ENCODE measurements at places on chromosomes 2 and 18.
A peak's percentile ranks its signal among the peaks of the same experiment; 100 is the strongest.

DNA sequence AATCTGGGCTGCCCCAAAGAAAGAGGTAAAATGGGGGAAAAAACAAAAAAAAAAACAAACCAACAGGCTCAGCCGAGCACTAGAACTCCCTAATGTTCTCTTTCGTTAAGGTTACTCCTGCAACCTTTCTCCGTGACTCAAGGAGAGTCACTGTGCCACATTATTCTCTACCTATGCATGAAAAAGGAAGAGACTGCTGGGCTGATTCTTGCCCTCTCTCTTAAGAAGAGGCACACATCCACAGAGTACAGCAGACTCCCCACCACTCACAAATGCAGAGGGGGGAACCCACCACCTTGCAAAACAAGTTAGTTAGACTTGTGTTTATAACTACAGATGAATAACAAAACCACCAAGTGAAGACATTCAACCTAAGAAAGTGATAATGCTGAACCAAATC is 201.5 kb downstream of the DYM start:
- DNase-seq = no peak

- no peak for DNase-seq
Measured at GRCh38 chr2:36357847-36358659, 2.5 kb downstream of the CRIM1 start.

- DNase-seq = no peak
Measured at GRCh38 chr18:55268628-55269275, 309.5 kb upstream of the CCDC68 start.

DNA sequence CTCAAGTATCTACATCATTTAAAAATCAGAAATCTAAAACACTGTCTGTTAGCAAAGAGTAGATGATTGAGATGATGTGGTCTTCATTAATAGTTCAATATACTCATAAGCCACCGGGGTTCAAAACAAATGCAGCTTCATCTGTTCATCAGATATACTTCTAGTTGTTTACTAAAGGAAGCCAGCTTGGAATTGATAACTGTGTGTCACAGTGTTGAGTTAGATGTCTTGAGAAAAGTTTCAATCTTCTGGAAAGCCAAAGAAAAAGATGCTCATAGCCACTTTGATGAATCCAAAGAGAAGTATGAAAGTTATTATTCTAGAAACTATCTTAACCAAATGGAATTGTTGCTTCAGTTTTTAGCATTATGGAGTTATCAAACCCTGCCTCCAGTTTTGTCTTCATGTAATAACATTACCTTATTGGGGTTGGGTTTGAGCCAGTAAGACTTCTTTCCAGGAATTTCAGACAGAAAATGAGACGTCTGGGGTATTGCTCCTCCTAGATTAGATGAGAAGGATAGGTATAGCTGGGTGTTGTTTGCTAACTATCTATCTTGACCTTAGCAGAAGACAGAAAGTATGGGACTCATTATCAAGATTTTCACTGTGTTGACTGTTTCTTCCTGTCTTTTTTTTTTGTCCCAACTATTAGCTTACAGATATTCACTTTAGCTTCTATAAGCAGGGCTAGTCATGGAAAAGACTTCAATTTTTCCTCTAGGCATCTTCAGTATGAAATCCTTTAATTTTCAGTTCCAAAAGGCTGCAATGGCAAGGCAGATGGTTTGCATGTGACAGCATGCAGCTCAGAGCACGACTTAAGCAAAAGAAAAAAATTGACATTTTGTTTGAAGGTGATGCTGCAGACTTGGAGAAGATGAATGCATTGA is 66.5 kb downstream of the LNPK start:
- no peak for DNase-seq

DNA sequence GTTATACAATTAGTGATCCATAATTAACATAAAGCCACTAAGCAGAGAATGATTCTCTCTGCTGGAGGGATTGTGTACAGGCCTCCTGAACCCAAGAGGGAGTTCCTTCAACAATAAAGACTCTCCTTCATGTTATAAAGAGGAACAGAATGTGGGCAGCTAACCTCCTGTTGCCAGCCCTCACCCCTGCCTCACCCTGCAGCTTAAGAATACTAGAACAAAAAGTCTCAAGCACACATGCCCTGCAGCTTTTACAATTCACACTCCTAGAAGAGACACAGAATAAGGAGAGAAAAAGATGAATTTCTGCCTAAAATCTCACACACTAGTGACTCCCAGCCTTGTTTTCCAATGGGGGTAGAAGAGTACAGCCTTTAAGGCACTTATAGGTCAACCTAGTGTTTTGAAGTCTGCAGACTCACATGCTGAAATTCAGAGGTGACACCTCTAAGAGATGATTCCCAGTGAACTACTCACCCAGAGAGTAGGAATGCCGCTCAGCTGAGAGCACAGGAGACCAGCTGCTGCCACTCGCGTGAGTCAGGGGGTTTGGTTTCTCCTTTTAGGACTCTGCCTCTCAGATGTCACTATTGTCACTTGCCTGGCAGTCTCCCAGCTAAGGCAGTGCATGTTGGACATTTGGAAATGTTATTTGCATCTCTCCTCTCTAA is 32.5 kb upstream of the IL1RL1 start:
- no peak for DNase-seq

DNA sequence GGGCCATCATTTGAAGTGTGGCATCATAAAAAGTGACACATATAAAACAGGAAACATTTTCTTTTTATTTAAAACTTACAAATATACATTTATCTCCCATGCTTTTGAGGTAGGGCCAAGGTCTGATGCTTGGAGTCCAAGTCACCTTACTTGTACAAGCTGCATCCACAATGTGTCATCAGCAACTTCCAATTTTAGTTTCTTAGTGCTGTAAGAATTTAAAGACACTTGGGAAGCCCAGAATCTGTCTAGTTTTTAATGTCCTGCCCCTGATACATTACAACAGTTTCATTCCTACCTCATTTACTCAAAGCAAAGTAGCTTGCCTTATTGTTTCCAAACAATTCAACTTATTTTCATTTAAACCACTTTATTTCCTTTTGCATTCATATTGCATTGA is 297.7 kb downstream of the MTX2 start:
- no peak for DNase-seq

- DNase-seq = no peak
Measured at GRCh38 chr18:37309059-37309458, 256.5 kb downstream of the CELF4 start.

- DNase-seq = no peak
Measured at GRCh38 chr2:75605770-75606529, 40.6 kb upstream of the MRPL19 start.

DNA sequence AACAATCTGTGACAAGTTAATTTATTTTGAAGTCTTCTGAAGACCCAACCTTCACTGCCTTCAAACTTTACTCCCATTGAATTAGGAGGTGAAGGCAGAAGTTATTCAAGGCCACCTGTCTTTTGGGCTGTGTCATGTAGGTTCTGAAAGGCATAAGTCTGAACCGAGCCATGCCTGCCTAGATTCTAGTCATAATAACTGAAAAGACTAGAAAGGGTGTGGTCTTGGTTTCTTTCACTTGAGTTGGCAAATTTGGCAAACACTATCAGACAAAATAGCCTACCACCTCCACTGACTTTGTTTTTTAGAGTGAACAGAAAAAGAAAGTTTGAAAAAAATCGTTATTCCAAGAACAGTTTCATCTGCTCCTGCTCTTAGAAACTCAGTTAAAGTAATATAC is 38.4 kb downstream of the PPM1B start:
- DNase-seq = no peak

DNA sequence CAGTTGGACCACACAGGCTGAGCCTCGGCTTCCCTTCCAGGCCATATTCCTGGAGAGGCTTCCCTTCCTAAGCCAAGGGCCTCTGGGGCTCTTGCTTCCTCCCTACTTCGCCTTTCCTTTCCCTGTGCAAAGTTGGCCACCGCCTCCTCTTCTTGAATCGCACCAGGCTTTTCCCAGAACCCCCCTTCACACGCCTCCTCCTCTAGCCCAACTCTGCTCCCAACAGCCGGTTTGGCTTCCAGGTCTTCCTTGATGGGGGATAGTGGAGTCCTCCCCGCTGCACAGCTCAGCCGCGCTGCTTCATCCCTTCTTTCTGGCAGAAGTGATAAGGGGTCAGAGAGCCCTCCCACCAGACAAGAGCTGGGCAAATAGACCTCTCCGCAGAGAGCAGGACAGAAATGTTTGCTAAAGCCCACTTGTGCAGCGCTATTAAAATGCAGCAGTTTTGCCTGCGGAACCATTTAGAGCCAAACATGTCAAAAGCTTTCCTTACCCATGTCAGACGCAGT is 56.4 kb downstream of the SNORC start:
- DNase-seq = no peak

GRCh38 chr18:74477771-74478170 is 18.4 kb upstream of the CNDP2 start:
- no peak for DNase-seq

DNA sequence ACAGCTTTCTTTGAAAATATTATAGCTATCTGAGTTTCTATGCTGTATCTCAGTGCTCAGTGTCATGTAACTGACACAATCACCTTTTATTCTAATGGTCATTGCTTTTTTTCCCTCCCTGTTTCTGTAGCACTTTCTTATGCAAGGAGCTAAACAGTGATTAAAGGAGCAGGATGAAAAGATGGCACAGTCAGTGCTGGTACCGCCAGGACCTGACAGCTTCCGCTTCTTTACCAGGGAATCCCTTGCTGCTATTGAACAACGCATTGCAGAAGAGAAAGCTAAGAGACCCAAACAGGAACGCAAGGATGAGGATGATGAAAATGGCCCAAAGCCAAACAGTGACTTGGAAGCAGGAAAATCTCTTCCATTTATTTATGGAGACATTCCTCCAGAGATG is 56.4 kb downstream of the SCN2A start:
- no peak for DNase-seq

DNA sequence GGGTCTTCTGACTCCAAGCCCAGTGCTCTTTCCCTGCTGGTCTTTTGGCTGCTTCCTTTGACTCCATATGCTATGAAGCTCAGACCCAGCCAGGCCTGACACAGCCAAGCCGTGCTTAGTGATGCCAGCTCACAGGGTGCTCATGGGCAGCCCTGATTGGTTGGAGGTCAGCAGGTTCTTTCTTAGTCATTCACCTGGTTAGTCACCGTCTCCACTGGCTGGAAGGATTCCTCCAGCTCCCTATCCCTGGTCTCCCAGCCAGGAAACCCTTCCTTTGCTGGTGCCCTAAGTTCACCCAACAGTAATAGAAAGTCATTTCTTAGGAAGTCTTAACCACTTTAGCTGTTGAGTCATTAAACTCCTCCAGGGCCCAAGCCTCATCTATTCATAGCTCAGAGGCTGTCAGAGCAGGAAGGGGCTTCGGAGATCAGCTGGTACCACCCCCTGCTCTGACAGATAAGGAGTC is 3.9 kb downstream of the KCNK3 start:
- no peak for DNase-seq

DNA sequence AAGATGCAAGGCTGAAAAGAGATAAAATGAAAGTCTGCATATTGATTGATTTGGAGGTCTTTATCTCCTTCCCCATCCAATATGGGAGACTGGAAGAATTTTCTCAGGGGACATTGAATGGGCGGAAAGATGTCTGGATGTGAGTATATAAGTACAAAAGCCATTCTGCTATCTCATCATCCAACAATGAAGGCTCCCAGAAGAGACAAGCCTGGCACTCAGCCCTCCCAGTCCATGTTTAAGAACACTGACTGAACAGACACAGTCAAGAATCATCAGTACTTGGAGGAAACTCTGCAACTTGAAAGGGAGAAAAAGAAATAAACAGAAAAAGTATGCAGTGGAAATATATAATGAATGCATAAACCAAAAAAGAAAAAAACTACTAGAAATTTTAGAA is 80.9 kb downstream of the PTRHD1 start:
- no peak for DNase-seq

- no peak for DNase-seq
Measured at GRCh38 chr2:172510088-172510487, 45.8 kb upstream of the PDK1 start.

DNA sequence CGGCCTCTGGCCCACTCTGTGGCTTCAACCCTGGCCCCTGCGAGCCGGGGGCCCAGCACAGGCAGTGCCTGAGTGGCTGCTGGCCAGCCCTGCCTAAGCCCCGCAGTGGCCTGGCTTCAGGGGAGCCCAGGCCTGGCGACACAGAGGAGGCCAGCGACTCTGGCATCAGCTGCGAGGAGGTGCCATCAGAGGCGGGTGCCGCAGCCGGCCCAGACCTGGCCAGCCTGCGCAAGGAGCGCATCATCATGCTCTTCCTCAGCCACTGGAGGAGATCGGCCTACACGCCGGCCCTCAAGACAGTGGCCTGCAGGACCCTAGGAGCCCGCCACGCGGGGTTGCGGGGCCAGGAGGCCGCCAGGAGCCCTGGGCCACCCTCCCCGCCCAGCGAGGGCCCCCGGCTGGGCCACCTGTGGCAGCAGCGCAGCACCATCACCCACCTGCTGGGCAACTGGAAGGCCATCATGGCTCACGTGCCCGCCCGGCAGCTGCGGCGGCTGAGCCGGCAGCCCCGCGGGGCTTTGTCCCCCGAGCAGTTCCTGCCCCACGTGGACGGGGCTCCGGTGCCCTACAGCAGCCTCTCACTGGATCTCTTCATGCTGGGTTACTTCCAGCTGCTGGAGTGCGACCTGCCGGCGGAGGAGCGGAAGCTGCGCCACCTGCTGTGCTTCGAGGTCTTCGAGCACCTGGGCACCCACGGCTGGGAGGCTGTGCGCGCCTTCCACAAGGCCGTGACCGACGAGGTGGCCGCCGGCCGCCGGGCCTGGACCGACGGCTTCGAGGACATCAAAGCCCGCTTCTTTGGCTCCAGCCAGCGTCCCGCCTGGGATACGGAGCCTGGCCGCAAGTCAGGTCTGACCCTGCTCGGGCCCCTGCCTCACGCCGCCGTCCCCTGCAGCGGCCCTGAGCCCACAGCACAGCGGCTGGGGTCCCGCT is 7.5 kb upstream of the KLHL30 start:
- no peak for DNase-seq

GRCh38 chr2:58614219-58614618 is 373.1 kb upstream of the FANCL start:
- DNase-seq = no peak

GRCh38 chr2:201176081-201176481 is 6.9 kb upstream of the CASP10 start:
- no peak for DNase-seq

DNA sequence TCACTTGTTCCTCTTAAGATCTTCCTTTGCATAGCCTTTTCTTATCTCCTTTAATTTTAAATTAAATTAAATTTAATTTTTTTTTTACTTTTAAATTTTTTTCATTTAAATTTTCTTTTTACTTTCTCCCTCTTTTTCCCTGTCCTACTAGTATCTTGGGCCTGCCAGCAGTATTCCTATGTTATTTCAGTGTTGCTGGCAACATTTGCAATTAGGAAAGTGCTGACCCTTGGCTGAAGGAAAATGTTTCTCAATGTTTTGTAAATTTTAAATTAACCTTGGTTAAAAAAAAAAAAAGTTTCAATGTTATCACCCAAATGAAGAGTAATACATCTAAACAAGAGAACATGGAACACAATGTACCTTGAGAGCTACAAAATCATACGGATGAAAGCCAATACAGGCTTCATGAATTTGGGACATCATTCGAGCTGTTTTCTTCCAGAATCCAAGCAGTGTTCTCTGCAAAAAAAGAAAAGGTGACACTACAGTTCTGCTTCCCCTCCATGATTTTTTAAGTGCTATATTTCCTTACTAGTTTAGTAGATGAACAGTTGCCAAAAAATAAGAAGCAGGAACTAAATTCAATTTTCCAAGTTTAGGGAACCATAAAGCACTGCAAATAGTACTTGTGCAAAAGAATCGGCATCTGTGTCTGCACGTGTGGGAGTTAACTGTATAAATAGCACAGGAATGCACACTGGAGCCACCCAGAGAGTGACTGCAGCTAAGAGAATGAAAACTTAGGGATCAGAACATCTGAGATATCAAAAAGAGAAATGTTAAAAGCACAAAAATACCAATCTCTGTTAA is 55.8 kb downstream of the ICA1L start:
- DNase-seq = no peak

- DNase-seq = peak; percentile 8
Measured at GRCh38 chr2:128450211-128451024, 131.8 kb upstream of the HS6ST1 start.

All from D341Med (cell line).